ENCODE measurements at places on chromosomes 13 and 19. TPM values are rescaled to one million over a fixed set of nuclear protein-coding genes. Genes with fewer than 3 reads are reported as not detected.

- DNase-seq, result no peak
Measured at GRCh38 chr13:97588993-97589392, 155.0 kb downstream of the RAP2A start.

GRCh38 chr13:71290963-71291841 lies 575.8 kb downstream of the DACH1 start:
- peak; percentile 10 for DNase-seq

DNA sequence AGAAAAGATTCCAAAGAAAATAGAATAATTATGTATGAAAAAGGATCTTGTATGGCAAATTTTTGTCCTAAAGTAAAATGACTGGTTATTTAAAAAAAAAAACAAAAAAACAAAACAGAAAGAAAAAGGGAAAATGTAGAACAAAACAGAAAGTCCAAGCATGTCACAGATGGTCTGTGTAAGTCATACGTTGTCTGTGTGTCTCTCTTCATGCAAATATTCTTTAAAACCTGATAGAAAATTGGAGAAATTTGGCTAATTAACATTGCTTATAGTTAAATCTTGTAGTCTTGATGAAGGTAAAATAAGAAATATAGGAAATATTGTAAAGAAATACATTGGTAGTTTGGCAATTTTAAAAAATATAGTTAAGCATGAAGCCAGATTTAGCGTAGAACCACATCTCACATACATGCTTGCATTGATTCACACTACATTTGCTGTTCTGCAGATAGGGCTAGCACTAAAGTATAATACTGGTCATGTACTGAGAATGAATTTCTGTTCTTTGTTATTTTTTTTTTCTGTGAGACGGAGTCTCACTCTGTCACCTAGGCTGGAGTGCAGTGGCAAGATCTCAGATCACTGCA lies 58.4 kb downstream of the SPRYD7 start:
- no peak for DNase-seq

- DNase-seq, result peak; percentile 51
Measured at GRCh38 chr19:13215572-13216380, 65.6 kb downstream of the IER2 start.

- DNase-seq, result no peak
Measured at GRCh38 chr13:100735494-100735893, 60.9 kb upstream of the TMTC4 start.

The TEAD2 gene
- not detected for total RNA-seq

The USPL1 gene
- 42.4 TPM for total RNA-seq
